ENCODE measurements at places on chromosomes 7 and 10. TPM values are rescaled to one million over a fixed set of nuclear protein-coding genes. Genes with fewer than 3 reads are reported as not detected.

DNA sequence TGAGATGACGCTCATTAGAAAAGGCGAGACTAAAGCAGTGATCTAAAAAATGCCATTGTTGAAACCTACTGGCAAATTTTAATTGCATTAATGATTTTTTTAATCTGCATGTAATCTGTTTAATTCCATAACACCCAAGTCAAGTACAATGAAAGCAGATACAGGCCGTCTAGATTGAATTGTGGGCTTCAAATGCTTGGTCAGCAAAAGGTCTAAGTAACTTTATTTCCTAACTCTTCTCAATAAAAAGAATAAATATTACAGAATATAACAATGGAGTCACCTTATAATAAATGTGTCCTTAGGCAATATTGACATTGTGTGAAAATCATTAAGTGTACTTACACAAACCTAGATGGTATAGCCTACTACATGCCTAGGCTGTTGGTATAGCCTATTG, 20.6 kb downstream of the PDE1C start:
- no peak for DNase-seq

GRCh38 chr10:47118326-47118725, 181.7 kb upstream of the GDF10 start:
- no peak for DNase-seq

- DNase-seq = no peak
These were observed 32.1 kb downstream of the EMX2 start for GRCh38 chr10:117574498-117575146.

- DNase-seq = no peak
These were observed 530.1 kb upstream of the FOXK1 start for GRCh38 chr7:4151926-4152549.

Gene IMMP2L
- 9.8 TPM for total RNA-seq

Gene PALD1
- total RNA-seq = 6.9 TPM

Measured in frontal cortex (tissue), 4 donors.